Stimulated activated CD8-positive, alpha-beta memory T cell treated with anti-CD3 and anti-CD28 coated beads, Interleukin-2, amount 100 ng/mL, for 1 hour (primary cell): ENCODE measurements at places on chromosomes 16 and 17.

GRCh38 chr17:31877911-31878702 is 19.1 kb upstream of the COPRS start:
- DNase-seq: no peak

- no peak for DNase-seq
Observed at GRCh38 chr17:37614391-37614790, 5.2 kb upstream of the SYNRG start.

DNA sequence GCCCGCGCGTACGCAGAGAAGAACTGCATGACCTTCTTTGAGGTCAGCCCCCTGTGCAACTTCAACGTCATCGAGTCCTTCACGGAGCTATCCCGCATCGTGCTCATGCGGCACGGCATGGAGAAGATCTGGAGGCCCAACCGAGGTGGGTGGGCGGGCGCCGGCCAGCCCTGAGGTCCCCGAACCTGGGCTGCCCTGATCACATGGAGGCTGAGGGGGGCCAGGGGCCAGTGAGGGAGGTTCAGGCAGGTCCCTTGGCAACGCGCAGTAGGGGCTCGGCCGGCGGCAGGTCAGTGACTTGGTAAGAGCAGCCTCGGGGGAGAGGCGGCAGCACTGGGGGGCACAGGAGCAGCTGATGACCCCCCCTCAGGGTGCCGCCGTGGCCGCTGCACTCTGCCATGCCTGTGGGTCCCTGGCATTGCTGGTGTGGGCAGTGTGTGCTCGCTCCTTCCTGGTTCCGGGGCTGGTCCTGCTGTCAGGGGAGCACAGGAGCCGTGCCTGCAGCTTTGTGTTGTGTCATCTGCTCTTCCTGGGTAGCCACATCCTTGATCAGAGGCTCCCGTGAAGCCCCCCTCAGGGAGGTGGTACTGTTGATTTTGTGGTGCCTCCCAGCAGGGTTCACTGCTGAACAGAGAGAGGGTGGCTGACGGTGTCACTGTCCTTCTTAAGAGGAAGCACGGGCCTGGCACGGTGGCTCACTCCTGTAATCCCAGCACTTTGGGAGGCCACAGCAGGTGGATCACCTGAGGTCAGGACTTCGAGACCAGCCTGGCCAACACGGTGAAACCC is 4.6 kb upstream of the WFIKKN1 start:
- no peak for DNase-seq

DNA sequence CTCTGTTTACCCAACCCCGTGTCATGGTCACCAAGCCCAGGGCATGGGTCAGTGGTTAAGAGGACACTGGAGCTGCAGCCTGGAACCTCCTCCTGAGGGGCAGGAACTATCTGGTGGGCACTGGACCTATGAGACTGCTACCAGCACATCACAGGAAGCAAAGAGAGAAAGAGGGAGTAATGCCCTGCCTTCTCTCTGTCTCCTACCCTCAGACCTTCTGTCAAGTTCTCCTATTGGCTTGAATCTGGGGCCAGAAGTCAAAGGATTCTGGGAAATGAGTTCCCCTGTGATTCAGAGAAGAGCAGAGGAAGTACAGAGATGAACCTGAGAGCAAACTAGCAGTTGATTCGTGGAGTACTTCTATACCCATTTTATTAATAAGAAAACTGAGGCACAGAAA is 123.0 kb upstream of the GNAO1 start:
- DNase-seq: no peak

DNA sequence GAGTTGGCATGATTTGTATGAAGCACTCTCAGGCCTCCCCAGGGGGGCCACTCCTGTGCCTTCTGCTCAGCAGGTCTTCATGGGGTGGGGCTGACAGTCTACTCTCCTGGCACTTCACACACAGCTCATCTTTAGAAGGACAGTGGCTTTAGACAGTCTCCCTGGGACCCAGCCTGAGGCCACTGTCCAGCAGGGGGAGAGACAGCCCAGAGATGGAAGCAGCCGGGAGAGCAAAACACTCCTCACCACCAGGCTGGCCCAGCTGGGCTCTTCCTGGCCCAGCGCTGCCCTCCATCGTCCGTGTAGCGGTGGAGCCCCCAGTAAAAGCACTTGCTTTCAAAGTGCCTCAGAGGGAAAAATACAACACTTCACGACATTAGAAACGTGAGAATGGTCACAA is 62.0 kb upstream of the CRHR1 start:
- DNase-seq: no peak
